Cardiac septum (tissue), 1 donor: ENCODE measurements at places on chromosomes 3 and 15.

- DNase-seq: no peak
Observed at GRCh38 chr15:94416820-94417219, 185.5 kb downstream of the MCTP2 start.

DNA sequence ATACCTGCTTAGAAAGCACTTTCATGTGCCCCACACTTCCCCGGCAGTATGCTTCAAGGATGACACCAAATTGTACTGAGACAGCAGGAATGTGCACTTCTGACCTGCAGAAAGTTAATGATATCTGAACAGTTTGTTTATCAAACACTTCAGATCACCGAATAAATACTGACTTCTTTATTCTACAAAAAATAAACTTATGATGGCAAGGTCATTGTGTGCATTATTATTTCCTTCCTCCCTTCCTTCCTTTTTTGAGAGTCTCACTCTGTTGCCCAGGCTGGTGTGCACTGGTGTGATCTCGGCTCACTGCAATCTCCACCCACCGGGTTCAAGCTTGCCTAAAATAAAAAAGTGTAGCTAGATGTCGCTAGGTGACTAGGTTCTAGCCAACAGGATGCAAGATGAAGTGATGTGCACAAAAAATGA, 80.3 kb downstream of the FAIM start:
- no peak for DNase-seq

GRCh38 chr15:60899322-60899966, 329.7 kb downstream of the RORA start:
- DNase-seq: no peak

DNA sequence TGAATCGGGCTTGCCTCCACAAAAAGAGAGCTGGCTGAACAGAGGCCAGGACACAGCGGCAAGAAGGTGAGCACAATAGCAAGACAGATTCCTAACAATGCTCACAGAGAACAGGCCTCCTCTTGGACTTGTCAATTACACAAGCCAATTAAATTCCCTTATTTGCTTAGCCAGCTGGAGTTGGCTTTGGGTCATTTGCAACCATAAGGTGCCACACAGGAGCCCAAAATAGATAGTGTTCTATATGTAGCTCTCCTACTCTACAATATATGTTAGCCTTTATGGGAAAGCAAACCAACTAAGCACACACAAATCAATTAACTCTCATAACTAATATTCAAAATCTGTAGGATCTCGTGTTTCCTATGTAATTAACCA, 335.6 kb downstream of the FOXP1 start:
- DNase-seq: no peak

- no peak for DNase-seq
Observed at GRCh38 chr3:59994732-59995304, 945.0 kb upstream of the CFAP20DC start.
